Renal cortical epithelial cell (primary cell): ENCODE measurements at places on chromosomes 13 and 19.

DNA sequence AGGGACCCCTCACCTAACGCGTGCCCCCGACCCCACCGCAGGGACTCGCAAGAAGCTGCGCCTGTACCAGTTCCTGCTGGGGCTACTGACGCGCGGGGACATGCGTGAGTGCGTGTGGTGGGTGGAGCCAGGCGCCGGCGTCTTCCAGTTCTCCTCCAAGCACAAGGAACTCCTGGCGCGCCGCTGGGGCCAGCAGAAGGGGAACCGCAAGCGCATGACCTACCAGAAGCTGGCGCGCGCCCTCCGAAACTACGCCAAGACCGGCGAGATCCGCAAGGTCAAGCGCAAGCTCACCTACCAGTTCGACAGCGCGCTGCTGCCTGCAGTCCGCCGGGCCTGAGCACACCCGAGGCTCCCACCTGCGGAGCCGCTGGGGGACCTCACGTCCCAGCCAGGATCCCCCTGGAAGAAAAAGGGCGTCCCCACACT is 4.7 kb upstream of the MYBPC2 start:
- peak; percentile 71 for DNase-seq

GRCh38 chr13:77465603-77466195 is 69.8 kb upstream of the SCEL start:
- no peak for DNase-seq

- no peak for DNase-seq
Observed at GRCh38 chr19:56097306-56097705, 23.8 kb downstream of the ZNF787 start.

GRCh38 chr19:31285744-31286143 is 63.5 kb downstream of the TSHZ3 start:
- DNase-seq, result no peak

GRCh38 chr19:28602675-28603298 is 610.2 kb downstream of the UQCRFS1 start:
- no peak for DNase-seq

DNA sequence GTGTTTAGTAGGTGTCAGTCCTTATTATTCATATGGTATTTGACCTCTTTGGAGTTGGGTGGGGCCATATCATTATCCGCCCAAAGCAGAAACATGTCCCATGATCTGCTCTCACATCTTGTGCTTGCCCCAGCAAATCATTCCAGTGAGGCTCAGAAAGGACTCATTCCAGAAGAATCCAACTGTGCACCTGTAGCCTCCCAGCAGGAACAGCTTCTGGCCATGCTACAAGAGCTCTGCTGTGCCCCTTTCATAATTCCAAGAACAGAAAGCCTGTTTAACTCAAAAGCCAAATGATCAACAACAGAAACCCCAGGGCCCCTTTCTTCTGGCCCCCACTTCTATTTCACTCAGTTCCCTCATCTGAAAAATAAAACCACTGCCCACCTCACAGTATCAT is 673.1 kb downstream of the DIAPH3 start:
- DNase-seq, result no peak

GRCh38 chr19:32869966-32870573 is 503 bp upstream of the SLC7A9 start:
- peak; percentile 23 for DNase-seq

GRCh38 chr13:111304041-111304544 is 16.3 kb upstream of the TEX29 start:
- no peak for DNase-seq

- no peak for DNase-seq
Observed at GRCh38 chr13:106568299-106569003, 514 bp upstream of the ARGLU1 start.
